Pulmonary artery endothelial cell (primary cell): ENCODE measurements at places on chromosomes 4 and X. TPM values are rescaled to one million over a fixed set of nuclear protein-coding genes. Genes with fewer than 3 reads are reported as not detected.

DNA sequence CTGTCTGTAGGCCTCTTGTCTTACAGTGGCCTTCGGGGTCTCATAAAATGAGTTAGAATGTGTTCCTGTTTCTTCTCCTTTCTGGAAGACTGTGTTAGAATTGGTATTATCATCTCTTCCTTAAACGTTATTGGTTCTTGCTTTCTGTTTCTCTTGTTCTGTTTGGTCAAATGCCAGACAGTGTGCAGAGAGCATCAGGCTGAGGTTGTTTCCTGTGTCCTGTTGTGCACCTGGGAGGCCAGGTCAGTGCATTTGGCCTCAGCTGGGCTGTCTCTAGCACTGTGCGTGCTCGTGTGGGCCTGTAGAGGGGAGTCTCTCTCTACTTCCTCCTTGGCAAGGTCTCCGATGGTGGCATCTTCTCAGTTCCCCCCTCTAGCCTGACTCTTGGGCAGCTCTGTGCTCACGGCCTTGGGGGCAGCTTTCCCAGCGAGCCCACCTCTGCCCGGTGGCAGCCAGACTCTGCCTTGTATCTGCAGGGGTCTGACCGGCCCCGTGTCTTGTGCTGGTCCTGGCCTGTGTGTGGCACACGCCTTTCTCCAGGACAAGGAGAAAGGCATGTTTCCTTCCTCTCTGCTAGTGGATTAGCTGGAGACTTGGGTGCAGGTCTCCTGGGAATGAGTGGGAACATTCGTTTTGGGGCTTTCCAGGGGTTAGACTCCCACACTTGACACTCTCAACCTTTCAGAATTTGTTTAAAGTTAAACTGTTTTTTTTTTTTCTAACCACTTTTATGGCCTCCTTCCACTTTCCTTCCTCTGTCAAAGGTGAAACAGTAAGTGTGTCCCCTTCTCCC is 62.3 kb downstream of the FAM193A start:
- DNase-seq: no peak

GRCh38 chr4:182643801-182644682 is 273.1 kb downstream of the DCTD start:
- DNase-seq: no peak

- DNase-seq: no peak
Measured at GRCh38 chr4:157898836-157899605, 273.8 kb downstream of the GASK1B start.

DNA sequence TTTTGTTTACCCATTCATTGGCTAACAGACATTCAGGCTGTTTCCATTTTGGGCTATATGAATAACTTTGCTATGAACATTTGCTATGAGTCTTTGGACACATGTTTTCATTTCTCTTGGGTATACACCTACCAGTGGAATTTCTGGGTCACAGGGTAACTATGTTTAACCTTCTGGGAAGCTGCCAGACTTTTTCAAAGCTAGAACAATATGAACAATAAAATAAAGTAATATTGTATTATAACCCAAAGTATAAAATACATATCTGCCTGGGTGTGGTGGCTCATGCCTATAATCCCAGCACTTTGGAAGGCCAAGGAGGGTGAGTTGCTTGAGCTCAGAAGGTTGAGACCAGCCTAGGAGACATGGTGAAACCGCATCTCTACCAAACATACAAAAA is 90.6 kb downstream of the DLG3 start:
- DNase-seq: no peak

DNA sequence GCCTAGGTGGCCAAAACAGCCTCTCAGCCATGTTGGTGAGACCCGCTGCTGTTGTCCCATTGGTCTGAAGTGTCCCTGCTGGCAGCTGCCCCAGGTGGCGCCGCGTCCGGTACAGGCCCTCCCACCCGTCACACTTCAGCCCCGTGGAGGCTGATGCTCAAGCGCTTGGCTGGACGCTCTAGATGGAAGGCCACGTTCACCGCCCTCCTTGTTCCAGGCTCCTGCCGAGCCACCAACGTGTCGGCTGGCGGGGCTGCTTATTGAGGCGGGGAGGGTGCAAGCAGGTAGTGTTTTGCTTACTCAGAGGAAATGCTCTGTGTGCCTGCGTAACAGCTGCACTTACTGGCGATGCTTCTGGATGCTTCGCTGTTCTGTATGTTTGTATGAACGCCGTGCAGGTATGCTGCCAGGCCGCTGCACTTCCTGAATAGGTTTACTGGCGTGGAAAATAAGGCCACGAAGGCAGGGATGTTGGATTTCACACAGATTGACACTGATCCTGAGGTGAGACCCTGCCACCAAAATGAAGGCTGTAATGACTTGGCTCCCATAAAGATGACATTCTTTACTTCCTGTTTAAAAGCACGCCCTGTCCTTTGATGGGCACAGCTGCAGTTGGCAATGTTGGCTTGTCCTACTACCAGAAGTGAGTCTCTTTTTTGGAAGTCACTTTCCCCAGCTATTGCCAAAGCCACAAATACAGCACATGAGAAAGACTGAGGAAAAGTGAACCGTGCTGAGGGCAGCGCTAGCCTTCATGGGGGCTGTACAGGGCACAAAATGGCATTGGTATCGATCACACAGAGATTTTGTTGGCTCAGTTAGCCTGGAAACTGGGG is 21.0 kb upstream of the CLCN4 start:
- no peak for DNase-seq

GRCh38 chr4:95084584-95084983 is 326.8 kb downstream of the BMPR1B start:
- no peak for DNase-seq

The CTAG2 gene
- not detected in 2 replicates for total RNA-seq

The GAB3 gene
- 3.8 and 6.0 TPM in 2 replicates for total RNA-seq

- no peak for DNase-seq
Measured at GRCh38 chr4:173522160-173522950, 7.7 kb downstream of the HAND2 start.

DNA sequence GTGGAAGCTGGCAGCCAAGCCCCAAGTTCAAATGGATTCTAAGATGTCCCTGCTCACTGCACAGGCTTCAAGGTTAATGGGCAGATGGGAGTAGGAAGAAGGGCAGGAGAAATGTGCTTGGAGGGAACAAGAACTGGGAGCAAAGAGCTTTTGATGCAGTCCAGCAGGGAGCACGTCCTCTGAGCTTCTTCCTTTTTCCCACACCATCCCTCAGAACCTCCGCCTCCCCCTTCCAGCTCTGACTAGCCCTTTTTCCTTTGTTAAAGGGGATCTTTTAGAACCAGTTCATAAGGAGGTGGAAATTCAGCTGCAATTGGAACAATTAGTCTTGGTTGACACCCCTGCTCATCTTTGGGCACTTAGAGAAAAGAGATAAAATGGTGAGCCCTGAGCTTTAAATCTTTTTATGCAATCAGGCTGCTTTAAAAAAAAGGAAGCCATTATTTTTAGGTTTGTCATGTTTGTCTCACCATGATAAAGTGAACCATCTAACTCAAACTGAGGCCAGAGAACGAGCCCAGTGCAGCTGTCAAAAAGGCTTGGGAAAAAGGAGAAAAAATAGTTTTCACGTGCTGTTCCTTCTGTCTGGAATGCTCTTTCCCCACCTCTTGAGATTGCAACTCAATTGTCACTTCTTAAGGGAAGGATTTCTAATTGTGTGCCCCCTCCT is 135.8 kb upstream of the IL1RAPL2 start:
- DNase-seq: no peak

DNA sequence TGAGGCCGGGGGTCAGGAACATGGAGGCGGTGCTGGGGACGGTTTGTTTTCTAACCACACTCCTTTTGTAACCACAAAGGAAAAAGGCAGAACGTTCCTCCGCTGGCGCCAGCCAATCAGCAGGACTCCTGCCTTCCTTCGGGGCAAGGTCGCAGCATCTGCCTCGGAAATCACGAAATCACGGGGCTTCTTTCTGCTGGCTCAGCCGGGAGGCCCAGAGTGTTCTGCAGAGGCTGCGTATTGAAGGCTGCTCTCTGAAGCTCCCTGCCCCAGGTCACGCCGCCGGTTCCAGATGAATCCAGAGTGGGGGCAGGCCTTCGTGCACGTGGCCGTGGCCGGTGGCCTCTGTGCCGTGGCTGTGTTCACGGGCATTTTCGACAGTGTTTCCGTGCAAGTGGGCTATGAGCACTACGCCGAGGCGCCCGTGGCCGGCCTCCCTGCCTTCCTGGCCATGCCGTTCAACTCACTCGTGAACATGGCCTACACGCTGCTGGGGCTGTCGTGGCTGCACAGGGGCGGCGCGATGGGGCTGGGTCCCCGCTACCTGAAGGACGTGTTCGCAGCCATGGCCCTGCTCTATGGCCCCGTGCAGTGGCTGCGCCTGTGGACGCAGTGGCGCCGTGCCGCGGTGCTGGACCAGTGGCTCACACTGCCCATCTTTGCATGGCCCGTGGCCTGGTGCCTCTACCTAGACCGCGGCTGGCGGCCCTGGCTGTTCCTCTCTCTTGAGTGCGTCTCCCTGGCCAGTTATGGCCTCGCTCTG is 9.4 kb downstream of the TMEM187 start:
- DNase-seq: no peak

GRCh38 chr4:8871417-8872401 is at the start of gene HMX1:
Gene HMX1, minus strand, starts transcription at chr4:8871839. Its CDS starts 225 bp downstream, at chr4:8871614.
- no peak for DNase-seq

DNA sequence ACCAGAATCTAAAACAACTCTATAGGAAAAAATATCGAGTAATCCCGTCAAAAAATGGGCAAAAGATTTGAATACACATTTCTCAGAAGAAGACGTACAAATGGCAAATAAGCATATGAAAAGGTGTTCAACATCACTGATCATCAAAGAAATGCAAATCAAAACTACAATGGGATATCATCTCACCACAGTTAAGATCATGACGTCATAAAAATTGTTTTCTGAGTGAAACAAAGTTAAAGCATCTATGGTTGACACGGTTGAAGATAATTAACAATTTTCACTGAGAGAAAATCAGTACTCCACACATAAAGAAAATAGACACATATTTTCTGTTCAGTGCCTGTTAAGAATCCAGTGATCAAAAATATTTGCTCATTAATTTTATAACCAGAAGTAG is 1010.8 kb upstream of the ADGRL3 start:
- no peak for DNase-seq

- no peak for DNase-seq
Measured at GRCh38 chr4:178086320-178086719, 644.1 kb upstream of the AGA start.

The ZDHHC9 gene
- 17.4 and 19.7 TPM in 2 replicates for total RNA-seq

DNA sequence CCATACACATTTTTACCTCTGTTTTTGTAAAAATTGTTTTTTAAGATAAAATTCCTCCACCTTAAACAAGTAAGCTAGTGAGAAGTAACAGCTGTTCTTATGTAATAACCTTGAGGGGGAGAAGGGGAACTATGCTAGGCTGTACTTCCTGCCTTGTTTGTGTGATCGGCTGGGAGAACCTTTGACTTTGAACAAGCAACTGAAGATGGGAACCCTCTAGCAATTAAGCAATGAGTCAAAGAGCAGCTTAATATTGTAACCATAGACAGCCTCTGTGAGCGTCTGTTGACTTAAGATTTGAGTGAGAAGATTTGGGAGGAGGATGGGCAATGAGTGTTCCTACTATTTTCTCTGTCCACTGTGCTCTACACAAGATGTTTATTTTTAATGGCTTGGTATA is 135.1 kb downstream of the SCLT1 start:
- DNase-seq: no peak

DNA sequence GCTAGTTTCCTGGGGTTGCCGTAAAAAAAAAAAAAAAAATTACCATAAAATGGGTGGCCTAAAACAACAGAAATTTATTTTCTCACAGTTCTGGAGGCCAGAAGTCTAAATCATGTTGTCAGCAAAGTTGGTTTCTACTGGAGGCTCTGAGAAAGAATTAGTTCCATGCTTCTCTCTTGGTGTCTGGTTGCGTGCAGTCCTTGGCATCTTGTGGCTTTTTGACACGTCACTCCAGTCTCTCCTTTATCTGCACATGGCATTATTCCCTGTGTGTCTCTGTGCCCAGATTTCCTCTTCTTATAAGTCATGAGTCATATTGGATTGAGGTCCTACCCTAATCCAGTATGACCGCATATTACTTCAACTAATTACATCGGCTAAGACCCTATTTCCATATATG is 38.7 kb downstream of the SPATA4 start:
- DNase-seq: no peak
